ENCODE measurements at places on chromosomes 11 and 22.
A peak's percentile ranks its signal among the peaks of the same experiment; 100 is the strongest.

DNA sequence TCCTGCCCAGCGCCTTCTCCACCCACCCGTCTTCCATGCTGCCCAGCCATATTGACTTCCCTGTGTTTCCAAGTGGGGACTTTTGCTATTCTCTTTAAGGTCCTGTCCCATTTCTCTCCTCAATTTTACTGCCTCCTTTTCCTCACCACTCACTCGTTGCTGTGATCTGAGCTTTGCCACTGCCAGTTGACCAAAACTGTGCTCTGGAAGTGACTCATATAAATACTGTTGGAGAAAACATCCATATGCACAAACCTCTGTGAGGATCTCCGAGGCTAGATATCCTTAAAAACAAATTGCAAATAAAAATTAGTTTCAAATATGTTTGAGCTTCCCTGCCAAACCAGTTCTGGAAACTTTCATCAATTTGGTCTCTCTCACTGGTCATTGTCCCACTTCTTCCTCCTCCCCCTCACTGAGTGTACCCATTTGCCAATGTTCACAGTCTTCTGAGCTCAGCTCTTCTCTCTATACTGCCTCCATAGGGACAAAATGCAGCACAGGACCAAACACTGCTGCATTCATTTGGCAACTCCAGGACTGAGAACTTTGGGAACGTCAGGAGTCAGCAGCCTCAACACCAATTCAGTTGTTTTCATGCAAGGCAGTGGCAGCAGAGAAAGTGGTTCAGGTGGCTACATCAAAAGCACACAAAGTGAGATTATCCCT, 34.0 kb upstream of the MMP13 start:
- no peak for DNase-seq

GRCh38 chr11:64089915-64090805, 54.4 kb downstream of the FLRT1 start:
- no peak for DNase-seq

DNA sequence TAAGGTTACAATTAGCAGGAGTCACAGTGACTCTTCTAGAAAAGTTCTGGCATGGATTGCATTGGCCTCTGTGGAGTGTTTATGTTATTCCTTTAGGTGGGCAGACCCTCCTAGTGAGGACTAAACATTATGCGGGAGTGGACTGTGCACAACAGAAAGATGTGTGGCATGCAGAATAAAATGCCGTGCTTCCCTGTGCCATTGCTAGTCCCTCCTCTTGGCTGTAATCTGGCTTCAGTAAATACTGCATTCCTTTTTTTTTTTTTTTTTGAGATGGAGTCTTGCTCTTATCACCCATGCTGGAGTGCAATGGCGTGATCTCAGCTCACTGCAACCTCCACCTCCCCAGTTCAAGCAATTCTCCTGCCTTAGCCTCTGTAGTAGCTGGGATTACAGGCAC, 45.0 kb downstream of the SLC5A1 start:
- no peak for DNase-seq

GRCh38 chr11:34364102-34364501, 6.3 kb upstream of the ABTB2 start:
- DNase-seq, result no peak

DNA sequence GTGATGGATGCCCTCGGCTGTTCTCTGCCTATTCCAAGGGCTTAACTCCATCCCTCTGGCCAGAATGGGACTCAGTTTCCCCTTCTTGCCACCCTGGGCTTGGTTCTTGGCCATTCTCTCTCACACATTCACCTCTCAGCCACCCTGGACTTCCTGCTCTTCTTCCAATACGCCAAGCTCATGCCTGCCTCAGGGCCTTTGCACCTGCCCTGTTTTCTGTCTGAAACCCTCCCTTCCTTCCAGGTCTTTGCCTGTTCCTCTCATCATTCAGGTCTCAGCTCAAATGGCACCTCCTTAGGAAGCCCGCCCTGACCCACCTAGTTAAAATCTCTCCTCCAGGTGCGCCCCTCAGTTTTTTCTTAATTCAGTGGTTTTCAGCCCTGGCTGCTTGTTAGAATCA, 76.6 kb upstream of the TP53I11 start:
- DNase-seq, result no peak

- DNase-seq, result no peak
These were observed 50.3 kb downstream of the GRAMD1B start for GRCh38 chr11:123480290-123480815.

GRCh38 chr22:23250785-23251363, 70.6 kb downstream of the BCR start:
- no peak for DNase-seq

- DNase-seq, result peak; percentile 54
These were observed 2.1 kb downstream of the CORO1B start for GRCh38 chr11:67441098-67441563.

DNA sequence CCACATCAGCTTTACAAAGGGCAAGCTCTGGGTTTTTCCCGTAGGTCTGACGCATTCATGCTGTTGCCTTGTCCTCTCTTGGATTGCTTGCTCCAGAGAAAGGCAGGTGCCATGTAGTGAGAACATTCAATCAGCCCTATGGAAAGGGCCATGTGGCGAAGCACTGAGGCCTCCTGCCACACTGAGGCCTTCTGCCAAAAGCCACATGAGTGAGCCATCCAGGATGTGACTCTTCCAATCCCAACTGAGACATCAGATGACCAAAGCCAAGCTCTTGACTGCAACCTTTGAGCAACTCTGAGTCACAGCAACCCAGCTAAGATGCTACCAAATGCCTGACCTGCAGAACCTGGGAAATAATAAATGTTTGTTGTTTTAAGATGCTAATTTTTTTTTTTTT, 9.0 kb upstream of the PANX3 start:
- DNase-seq, result no peak

GRCh38 chr11:9028581-9028980, 24.8 kb upstream of the NRIP3 start:
- no peak for DNase-seq

GRCh38 chr11:15670520-15671070, 555.9 kb downstream of the INSC start:
- DNase-seq, result no peak

DNA sequence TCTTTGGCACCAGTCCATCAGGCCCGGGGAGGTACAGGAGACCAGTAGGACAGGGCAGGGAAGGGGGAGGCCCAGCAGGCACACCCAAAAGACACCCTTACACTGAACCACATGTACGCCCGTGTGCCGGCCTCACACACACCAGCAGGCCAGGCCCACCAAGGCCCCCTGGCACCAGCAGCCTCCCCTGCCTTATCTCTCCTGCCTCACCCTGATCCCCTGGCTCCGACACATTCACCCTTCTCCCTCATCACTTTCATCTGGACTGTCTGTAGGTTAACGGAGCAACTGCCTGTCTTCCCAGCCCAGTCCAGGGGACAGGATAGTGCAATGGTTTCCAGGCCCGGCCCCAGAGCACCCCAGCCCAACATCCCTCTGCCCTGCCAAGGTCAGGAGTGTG, 4.9 kb downstream of the CDKN1C start:
- DNase-seq, result no peak

- DNase-seq, result peak; percentile 39
These were observed 603 bp upstream of the ZFTA start for GRCh38 chr11:63769042-63769713.

DNA sequence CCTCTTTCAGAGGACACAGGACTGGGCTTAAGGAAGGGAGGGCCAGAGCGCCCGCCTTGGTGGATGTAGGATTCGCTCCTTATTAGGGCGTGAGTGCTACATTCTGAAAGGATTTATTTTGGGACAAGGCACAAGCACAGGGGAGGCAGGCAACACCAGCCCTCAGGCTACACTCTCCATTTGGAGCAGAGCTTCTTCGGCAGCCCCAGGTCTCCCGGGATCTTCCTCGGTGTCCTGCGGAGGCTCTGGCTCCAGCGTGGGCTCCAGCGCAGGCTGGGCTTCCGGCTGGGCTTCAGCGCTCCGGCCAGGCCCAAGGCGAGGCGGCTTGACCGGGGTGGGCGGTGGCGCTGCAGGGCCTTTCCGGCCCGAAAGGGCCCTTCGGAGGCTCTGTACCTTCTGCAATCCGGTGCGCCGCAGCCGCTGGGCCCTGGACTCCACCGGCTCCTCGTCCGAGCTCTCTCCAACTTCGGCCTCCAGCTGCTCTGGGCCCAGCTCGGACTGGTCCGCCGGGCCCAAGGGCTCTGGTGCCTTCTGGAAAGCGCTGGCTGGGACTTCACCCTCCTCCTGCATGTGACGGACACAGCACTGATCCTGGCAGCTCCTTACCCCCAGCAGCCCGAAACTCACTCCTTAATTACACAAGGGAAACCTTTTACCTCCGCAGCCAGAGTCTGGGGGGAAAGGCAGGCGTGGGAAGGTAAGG, 1.1 kb downstream of the CAVIN3 start:
- DNase-seq, result no peak

DNA sequence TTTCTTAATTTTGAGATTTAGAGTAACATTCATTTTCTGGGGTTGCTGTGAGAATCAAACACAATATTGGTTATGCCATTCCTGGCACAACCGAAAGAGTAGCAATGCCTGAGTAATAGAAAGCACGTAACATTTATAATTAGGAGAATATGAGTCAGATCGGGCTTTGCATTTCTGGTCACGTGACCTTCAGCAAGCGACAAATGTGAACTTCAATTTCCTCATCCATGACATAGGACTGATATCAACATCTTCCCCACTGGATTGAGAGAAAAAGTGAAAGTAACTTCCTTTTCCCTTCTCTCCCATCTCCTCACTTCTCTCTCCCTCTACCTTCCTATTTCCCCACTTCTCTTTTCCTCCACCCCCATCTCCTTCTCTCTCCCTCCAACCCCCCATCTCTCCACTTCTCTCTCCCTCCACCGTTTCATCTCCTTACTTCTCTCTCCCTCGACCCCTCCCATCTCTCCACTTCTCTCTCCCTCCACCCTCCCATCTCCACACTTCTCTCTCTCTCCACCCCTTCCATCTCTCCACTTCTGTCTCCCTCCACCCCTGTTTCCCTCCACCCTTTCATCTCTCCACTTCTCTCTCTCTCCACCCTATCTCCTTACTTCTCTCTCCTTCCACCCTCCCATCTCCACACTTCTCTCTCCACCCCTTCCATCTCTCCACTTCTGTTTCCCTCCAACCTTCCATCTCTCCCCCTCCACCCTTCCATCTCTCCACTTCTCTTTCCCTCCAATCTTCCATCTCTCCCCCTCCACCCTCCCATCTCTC, 33.5 kb upstream of the CAT start:
- DNase-seq, result no peak

GRCh38 chr11:78759071-78759470, 184.4 kb upstream of the NARS2 start:
- DNase-seq, result no peak

DNA sequence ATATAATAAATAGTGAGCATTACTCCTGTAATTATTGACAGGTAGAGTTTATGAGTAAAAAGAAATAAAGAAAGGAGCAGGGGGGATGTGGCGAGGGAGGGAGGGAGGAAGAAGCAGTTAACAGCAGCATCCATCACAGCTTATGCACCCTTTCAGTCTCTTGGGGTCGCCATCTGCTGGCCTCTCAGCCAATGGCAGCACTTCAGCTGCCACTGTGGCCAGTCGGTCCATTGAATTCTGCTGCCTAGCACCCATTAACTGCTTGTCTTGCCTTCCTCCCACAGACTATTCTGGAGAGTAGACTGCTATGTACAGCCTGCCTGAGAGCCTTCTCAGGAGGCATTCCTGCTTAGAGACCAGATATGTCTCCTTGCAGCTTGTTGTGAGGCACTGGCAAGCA, 388.3 kb downstream of the TENM4 start:
- DNase-seq, result peak; percentile 63

DNA sequence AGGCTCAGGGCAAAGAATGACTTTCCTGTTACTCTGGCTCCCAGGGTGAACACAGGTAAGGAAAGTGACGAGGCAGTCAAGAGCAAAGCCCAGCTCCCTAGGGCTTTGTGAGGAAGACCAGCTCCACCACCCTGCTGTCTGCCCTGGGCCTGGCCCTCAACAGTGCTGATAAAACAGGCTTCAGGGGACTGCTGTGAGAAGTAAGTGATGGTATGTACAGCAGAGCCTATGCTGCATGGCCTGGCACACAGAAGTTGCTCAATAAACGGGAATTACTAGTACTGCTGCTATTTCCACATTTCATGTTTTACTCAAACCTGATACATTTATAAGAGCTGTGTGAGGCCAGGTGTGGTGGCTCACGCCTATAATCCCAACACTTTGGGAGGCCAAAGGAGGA, 50.3 kb downstream of the MICAL3 start:
- no peak for DNase-seq

- DNase-seq, result no peak
These were observed 310.1 kb downstream of the CADM1 start for GRCh38 chr11:115193914-115194801.

DNA sequence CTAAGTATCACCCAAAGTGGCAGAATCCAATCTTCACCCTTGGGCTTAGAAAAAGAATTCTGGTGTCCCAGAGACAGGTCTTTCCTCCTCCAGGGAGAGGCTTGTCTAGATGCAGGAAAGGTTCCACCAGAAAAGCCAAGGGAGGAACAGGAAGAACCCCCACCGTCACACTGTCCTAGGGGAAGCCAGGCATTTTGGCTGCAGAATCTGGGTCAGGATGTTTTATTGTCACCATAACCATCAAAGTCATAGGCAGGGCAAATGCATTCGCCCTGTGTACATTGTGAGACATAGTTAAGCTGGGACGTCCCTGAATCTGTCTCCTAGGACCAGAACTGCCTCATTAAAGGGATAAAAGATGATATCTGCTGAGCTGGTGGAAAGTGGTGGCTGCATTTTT, 590.5 kb downstream of the OPCML start:
- no peak for DNase-seq

DNA sequence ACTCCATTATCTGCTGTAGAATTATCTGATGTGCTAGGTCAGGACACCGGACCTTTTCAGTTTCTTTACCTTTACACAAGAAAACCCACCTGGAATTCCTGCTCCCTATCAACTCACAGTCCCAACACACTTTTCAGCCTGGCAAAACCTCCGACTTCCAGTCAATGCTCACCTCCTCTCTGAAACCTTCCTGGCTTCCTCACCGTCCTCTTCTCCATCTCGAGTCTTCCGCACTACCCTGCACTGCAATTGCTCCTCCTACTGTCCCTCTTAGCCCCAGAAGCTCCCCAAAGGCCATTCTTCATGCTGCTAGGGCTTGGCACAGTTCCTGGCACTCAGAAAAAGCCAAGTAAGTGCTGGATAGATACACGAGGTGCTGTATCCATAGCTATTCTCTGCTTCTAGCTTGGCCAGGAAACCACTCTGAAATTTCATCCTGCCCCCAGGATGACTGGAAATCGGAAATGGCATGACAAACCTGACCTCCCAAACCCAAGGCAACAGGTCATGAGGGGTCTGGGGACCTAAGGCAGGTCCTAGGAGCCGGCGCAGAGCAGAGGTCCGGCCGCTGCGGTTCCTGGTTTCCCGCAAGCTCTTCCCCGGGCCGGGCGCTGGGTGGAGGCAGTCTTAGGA, 702 bp downstream of the SYN3 start:
- no peak for DNase-seq

GRCh38 chr11:128947773-128948172, 5.1 kb upstream of the TP53AIP1 start:
- DNase-seq, result no peak

DNA sequence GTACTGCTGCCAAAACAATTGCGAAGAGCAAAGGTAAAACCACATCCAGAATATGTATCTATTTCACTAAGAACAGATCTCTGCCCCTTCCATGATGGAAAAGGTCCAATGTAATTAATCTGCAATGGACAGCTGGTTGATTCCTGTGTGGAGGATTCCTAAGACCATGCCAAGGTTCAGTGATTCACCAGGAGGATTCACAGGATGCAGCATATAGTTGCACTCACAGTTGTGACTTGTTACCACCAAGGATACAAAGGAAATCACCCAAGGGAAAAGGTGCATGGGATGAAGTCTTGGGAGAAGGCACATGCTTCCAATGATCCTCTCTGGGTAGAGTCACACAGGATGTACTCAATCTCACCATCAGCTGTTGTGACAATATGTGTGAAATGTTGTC, 35.1 kb upstream of the CUL5 start:
- no peak for DNase-seq

Measured in NCI-H524 (cell line).